ENCODE measurements at places on chromosomes 11 and 22.

- DNase-seq, result no peak
Measured at GRCh38 chr11:113974741-113975470, at the start of gene HTR3A. HTR3A (plus strand) TSS chr11:113975108; CDS start chr11:113975326, 218 bp downstream.

DNA sequence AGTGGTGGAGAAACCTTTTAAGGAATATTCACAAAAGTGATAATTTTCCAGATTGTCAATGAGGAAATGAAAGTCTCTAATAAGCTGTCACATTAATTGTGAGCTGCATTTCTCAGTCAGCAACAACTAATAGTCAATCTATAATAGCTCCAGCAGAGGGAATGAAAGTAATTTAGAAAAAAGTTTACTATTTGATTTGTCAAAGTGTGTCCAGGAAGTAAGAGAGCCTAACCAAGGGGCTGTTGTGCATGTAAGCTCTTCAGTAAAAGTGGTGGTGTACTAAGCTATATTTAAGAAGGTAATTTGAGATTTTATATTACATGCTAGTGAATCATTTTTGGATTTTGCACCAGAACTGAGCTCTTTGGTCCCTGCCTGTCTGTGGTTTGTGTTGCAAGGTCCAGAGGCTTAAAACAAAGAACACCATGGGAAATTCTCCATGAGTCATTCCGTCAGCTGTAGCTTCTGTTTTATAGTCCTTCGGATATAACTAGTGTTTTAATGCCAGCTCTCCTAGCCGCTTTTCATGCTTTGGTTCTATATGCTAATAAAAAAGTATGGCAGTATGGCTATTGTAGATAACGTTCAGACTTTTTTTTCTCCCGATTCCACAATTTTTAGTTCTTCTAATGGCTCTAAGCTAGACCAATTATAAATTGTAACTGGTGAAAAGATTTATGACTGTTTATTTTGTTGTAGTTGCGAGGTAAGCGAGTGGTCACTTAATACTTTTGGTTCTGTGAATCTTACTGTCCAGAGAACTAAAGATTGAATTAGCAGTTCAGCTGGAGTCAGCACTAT lies 64.6 kb downstream of the ARHGEF12 start:
- DNase-seq, result peak; percentile 26

GRCh38 chr11:121311373-121311772 lies 18.8 kb downstream of the SC5D start:
- no peak for DNase-seq

DNA sequence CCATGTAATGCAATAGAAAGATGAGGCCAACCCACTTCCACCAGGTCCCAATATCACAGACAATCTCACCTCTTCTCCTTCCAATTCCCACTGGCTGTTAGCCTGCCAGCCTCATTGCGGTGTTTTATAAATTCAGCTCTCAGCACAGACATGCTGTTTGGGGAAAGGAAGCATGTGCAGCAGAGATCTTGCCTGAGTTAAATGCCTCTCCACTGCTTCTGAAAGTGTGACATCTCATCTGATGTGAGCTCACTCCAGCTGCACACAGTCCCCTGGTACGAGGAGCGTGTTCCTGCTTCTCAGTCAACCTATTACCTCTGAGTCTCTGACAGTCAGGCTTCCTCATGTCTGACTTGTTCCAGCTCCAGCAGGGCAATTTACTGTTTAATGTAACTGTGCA lies 122.7 kb upstream of the GUCY1A2 start:
- no peak for DNase-seq

DNA sequence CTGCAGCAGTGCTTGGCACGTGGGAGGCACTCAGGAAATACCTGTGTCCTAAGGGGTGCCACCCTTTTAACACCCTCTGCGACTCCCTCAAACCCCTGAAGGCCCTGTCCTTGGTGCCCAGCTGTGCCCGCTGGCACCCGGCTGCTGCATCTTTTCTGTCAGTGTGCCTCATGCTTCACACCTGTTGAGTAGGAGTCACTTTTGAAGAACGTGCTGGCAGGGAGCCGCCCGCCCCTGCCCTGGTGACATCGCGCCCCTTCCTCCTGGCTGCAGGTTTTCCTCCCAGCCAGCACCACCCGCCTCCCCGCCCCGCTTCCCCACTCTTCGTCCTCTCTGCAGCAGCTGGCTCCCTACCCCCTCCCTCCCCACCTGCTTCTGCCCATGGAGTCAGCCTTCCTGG lies 17.8 kb downstream of the FRMD8 start:
- DNase-seq, result no peak

GRCh38 chr11:82692981-82693380 lies 40.7 kb downstream of the FAM181B start:
- DNase-seq, result no peak

DNA sequence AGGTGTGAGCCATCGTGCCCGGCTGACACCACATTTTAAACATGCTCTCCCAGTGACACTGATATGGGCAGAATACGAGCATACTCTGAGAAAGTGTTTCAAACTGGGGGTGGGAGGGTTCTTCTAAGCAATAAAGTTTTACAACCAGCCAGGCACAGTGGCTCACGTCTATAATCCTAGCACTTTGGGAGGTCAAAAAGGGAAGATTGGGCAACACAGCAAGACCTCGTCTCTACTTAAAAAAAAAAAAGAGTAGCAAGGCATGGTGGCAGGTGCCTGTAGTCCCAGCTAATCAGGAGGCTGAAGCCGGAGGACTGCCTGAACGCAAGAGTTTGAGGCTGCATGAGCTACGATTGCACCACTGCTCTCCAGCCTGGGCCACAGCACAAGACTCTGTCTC lies 2.2 kb downstream of the GANAB start:
- DNase-seq, result no peak

- no peak for DNase-seq
Measured at GRCh38 chr11:90113541-90113940, 20.9 kb upstream of the NAALAD2 start.

- no peak for DNase-seq
Measured at GRCh38 chr22:26461188-26461810, 22.3 kb downstream of the HPS4 start.

DNA sequence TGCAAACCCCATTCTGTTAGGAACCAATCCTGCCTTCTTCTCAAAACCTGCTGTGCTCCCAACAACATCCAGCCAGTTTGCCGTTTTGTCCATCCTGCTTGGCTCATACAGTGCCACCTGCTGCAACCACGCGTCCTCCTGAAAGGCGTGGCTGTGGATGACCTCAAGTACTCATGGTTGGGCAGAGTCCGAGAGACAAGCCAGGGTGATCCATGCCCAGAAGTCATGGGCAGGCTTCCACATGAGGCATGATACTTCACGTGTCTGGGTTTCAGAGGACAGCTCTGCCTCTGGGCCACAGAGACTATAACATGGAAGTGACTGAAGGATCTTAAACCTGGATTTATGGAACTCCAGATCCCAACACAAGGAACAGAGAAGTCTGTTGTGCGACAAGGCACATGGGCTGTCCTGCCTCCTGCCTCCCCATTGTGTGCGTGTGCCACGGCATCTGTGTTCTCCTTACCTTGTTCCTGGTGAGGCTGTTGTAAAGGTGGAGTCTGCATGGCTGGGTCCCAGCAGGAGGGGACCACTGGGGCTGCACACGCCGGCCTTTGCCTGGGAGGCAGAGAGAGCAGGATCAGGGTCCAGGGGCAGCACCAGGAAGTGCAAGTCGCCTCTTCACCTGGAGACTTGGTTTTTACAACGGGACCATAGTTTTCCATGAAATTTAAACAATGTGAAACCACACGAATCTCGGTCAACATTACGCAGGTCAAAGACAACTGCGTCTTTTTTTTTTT lies 15.4 kb downstream of the CARS1 start:
- DNase-seq, result no peak

DNA sequence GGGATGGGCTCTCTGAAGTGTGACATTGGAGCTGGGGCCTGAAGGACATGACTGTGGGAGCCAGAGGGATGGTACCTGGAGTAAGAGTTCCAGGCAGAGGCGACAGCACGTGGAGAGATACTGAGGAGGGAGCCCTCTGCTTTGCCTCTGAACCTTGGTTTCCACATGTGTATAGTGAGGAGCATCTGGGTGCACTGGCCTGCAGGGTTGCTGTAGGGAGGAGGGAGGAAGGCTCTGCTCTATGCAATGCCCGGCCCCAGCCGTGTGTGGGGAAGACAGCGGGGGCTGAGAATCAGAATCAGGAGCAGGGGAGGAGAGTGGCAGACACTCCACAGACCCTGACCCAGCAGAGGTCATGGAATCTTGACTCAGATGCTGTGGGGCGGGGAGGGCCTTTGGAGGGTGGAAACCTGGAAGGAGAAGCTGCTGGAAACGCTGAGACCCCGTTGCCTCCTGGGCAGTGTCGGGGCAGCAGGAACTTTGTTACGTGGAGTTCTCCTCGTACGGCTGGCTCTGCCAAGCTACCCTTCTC lies 4.0 kb downstream of the SCYL1 start:
- DNase-seq, result no peak

- DNase-seq, result peak; percentile 1
Measured at GRCh38 chr11:72798361-72798760, 4.5 kb upstream of the STARD10 start.

GRCh38 chr22:37518509-37519267 lies 527 bp downstream of the CARD10 start:
- DNase-seq, result no peak

- DNase-seq, result no peak
Measured at GRCh38 chr11:126334659-126335462, 20.6 kb upstream of the ST3GAL4 start.
